ENCODE measurements at places on chromosomes 6 and 20.
A peak's percentile ranks its signal among the peaks of the same experiment; 100 is the strongest.

DNA sequence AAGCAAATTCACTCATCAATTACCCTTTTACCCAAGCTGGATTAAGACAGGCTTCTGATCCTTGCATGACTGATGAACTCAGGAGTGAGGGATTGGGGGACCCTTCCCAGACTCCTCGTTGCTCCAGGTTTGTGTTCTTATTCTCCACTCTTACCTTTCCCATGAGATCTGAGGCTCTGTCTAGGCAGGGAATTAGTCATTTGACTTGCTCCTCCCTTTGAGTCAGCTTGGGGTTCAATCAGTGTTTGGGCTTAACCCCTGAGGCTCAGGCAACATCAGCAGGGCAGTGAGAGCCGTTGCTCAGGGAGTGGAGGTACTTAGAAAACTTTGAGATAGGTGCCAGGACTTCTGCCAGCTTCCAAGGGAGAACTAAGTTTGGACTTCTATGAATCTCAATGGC is 20.7 kb upstream of the TOX2 start:
- DNase-seq: no peak

DNA sequence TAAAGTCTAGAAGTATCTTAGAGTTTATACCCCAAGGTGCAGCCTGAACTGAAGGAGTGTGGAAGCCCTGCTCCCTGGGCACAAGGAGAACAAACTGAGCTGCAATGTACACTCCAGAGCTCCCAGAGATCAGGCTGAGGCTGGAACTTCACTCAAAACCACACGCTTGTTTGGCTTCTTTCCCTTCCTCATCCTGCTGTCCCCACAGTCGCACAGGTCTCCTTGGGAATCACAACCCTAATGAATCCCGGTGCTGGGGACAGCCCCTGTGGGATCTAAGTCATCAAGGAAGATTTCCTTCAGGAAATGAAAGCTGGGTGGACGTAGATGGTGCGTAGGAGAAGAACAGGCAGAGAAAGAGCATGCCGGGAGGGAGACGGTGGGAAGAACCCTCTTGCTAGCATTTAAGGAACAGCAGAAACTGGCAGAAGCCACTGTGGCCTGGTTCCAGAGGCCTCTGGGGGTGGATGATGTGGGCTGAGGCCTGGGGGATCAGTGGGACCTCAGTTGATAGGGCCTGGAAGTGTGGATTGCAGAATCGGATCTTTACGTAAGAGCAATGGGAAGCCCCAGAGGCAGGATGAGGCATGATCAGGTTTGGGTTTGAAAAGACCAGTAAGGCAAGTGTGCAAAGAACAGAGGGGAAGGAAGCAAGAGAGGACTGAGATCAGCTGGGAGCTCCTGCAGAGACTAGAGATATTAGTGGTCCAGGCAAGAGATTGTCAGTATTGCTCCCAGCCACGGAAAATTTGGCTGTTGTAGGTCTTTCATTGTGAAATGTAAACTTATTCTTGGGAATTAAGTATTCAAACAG is 21.4 kb downstream of the CYP24A1 start:
- DNase-seq: no peak

GRCh38 chr6:46729787-46730326 is 5.3 kb downstream of the PLA2G7 start:
- no peak for DNase-seq

- DNase-seq: no peak
Observed at GRCh38 chr6:144564202-144564601, 279.1 kb downstream of the UTRN start.

DNA sequence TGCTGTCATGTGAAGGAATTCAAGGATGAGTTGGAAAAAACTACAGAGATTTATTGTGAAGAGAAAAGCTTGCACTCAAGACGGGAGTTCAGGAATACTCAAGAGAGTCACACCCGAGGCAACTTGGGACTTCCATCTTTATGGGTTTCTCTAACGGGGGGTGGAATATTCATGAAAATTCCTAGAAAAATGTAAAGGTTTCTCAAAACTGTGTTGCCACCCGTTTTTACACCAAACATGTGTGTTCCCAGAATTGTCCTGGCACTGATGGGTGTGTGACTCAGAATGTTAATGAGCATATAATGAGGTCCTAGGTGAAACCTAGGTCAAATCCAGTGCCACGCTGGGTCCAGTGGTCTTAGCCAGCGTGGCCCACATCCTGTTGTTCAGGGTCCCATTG is 381.5 kb downstream of the CDH26 start:
- no peak for DNase-seq

DNA sequence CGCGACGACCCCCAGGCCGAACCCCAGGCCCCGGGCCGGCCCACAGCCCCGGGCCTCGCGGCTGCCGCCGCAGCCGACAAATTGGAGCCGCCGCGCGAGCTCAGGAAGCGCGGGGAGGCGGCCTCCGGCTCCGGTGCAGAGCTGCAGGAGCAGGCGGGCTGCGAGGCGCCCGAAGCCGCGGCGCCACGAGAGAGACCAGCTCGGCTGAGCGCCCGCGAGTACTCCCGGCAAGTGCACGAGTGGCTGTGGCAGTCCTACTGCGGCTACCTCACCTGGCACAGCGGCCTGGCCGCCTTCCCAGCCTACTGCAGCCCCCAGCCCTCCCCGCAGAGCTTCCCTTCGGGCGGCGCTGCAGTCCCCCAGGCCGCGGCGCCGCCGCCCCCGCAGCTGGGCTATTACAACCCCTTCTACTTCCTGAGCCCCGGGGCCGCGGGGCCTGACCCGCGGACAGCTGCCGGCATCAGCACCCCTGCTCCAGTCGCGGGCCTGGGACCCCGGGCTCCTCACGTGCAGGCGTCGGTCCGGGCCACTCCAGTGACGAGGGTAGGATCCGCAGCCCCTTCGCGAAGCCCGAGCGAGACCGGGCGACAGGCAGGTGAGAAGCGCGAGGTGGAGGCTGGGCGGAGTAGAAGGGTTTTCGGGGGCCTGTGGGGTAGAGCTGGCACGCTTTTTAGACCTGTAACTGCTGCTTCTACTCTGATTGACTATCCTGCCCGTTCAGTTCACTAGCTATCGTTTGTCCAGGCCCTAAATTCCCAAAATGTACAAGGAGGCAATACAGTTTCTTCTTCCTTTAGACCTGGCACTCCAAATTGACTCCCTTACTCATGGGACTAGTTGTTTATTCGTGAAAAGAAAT is 654 bp downstream of the FAM8A1 start:
- DNase-seq: peak; percentile 39

DNA sequence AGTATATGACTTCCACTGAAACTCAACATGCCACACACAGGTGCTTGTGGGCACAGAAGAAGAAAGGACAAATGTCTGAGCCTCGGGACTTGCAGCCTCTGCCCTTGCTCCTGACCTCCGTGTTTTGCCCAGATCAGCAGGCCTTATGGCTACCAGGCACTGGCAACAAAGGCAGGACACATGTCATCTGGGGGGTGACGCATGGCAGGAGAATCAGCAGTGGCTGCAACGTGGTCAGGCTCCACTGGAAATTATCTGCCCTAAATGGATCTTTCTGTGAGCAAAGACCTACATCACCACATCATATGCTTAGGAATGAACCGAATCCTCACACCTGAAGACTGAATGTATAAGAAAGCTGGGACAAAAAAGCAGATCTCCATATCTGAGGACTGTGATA is 78.9 kb downstream of the ELOVL5 start:
- DNase-seq: no peak

- DNase-seq: no peak
Observed at GRCh38 chr6:109925075-109925474, 53.0 kb upstream of the GPR6 start.

DNA sequence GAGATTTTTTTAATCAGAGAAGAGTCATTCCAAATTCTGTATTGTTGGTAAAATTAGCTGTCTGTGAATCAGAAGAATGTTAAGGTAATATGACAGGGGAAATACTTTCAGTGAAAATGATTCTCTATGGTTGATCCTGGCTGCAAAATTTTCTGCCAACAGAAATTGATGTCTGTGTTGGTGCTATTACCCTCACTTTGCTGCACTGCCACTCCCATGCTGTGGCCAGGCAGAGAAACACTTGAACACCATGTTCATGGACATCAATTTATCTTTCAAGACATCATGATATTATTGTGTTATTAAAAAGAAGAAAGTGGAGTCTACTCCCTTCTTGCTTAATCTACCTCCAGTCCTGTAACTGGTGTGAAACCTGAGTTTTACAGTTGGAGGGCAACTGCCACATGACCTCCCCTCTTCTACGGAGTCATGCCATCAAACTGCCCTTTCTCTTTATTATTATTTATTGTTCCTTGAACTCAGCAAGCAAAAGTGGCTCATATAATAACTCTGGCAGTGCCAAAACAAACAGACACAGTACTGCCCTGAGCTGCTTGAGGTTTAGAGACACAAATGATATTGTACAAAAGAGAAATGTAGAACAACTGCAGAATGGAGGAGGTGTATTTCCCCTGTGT is 288.0 kb upstream of the JAG1 start:
- no peak for DNase-seq

DNA sequence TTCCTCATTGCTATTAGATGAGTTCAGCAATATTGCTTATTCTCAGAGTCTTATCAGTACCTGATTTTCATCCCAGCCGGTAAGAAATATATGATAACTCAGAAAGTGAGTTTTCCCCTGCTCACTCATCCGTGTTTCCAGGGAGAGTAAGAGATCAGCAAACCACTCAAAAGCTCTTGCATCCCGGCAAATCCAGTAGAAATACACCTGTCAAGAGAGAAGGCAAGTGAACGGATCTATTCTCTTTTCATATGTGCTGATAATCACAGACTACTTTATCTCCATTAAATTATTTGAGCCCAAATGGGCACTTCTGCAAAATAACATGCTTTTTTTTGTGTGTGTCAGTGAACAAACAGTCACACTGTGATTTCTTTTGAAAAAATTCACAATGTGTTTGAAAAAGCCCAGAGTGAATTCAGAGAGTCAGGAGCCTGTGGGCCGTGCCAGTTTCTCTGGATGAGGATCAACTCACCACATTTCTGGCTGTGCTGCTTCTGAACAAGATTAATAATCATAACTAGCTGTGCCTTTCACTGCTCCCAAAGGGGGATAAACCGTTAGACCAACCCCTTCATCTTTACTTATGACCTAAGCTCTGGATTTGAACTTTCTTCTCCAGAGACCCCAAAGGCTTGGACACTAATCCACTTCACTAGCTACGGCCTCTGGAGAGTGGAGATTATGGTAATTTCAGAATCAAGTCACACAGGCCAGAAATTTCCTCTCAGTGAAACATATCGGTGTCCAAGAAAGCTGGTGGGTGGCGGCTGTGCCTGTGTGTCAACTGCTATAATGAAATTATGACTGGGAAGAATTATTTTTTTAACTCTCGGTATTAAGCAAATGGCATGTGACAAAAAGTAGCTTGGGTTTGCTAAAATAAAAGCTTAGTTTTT is 44.2 kb downstream of the NOX3 start:
- no peak for DNase-seq

GRCh38 chr6:129500958-129501739 is 208.8 kb downstream of the ARHGAP18 start:
- peak; percentile 3 for DNase-seq

DNA sequence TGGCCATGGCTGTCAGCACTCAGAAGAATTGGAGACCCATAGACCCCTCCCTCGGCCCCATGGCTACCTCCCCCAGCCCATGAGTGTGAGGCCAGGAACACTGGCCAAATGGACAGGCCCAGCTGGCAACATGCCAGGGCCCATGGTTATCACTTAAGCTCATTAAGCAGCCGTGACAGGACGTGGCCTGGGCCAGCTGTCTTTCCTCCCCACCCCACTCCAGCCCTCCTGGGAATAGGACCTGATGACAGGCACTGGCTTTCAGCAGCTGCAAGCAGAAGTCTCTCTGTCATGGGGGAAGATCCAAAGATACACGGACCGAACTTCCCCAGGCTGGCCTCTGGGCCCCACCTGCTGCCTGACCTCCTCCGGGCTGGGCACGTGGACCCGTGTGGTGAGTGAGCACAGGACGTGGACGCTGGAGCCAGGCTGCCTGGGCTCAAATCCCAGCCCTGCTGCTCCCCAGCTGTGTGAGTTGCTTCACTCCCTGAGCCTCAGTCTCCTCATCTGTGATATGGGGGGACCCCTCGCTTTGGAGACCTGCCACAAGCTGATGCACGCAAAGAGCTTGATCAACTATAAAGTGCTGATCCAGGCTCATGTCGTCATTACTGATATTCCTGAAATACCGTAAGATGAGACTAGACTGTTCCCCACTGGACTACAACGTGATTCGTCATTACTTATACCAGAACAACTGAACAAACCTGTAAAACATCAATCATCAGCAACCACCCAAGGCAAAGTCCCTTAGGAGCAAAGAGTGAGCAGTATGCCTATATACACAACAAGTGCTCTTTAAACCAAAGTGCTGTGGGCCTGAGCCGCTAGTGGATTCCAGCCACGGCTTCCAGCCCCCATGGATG is 22.0 kb upstream of the VSTM2L start:
- no peak for DNase-seq

GRCh38 chr20:34472246-34472925 is 43.8 kb upstream of the DYNLRB1 start:
- no peak for DNase-seq

DNA sequence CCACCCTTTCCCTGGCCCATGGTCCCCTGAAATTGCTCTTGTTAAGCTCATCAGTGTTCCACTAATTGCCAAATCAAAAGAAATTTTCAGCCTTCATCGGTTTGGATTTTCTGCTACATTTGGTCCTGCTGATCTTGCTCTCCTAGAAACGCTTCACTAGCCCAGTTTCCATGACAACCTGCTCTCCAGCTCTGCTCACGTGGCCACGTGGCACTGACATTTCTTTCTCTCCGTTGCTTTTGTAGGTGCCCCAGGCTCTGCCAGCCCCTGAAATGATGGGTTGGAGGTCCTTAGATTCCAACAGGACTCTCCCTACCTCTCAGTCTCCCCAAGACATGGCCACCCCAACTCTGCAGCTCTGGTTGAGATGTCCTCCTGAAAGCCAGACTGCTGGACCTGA is 45.8 kb upstream of the NNAT start:
- no peak for DNase-seq

DNA sequence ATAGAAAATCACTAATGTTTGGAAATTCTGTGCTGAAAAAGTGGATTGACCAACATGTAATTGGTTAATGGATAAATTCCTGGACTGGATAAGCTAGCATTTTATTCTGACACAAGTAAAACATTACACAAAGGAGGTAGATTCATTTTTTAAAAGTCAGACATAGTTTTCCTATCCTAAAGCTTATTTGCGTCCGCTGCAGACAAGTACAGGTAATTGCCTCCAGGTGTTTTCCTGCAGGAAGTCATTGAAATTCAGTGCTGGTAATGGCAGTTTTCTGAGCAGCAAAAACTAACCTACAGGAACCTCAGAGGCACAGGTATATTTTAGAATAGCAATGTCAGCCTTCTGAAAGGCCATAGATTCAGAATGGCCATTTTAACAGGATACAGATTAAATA is 20.0 kb upstream of the HIVEP1 start:
- no peak for DNase-seq

GRCh38 chr20:24587384-24588046 is 118.1 kb downstream of the SYNDIG1 start:
- DNase-seq: no peak

GRCh38 chr6:21596949-21597682 is 3.6 kb downstream of the SOX4 start:
- DNase-seq: peak; percentile 24

Data from CD4-positive, alpha-beta T cell treated with Interleukin-17A for 1 hour (primary cell).